NCI-H1105 (cell line): ENCODE measurements at places on chromosomes 12 and 14.

- no peak for DNase-seq
Measured at GRCh38 chr12:128316973-128317526, 50.1 kb downstream of the TMEM132C start.

- peak; percentile 74 for DNase-seq
Measured at GRCh38 chr12:114662512-114663177, 21.3 kb downstream of the TBX3 start.

GRCh38 chr12:108738170-108738569 is 6.9 kb upstream of the CORO1C start:
- DNase-seq: no peak

- DNase-seq: no peak
Measured at GRCh38 chr12:5456906-5457305, 25.0 kb downstream of the NTF3 start.

GRCh38 chr12:31261744-31262143 is 64.2 kb downstream of the SINHCAF start:
- DNase-seq: no peak

GRCh38 chr12:6684609-6685008 is 4.6 kb downstream of the ZNF384 start:
- peak; percentile 23 for DNase-seq

DNA sequence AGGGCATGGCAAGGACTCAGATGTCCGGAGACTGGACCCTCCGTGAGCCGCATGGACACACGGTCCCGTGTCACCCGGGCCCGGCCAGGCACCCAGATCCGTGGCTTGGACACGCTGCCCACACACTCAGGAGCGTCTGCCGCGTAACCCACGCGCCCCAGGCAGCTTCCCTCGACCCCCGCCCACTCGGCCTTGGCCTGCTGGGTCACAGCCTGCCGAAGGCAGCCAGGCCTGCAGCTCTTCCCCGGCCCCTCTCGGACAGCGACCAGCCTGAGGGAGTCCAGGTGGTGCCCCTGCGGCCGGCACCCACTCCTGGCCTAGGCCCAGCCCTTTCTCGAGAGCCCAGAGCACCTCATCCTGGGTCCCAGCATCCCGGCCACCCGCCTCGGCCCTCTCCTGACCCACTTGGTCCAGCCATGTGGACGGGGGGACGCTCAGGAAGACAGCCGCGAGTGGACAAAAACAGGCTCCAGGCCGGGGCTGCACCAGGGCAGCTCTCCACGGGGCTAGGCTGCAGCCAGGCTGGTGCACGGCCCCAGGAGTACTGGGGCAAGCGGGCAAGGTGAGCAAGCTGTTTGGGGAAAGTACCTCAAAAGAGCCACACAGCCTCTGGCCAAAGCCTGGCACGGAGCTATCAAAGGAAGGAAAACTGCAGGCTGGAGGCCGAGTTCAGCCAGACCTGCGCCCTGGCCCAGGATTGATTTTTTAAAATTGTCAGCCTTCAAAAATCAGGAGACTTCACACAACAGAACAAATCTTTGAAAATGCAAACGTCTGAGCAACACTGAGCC is 6.5 kb downstream of the AKT1 start:
- no peak for DNase-seq

GRCh38 chr14:72920008-72920407 is 6.3 kb upstream of the DCAF4 start:
- no peak for DNase-seq

DNA sequence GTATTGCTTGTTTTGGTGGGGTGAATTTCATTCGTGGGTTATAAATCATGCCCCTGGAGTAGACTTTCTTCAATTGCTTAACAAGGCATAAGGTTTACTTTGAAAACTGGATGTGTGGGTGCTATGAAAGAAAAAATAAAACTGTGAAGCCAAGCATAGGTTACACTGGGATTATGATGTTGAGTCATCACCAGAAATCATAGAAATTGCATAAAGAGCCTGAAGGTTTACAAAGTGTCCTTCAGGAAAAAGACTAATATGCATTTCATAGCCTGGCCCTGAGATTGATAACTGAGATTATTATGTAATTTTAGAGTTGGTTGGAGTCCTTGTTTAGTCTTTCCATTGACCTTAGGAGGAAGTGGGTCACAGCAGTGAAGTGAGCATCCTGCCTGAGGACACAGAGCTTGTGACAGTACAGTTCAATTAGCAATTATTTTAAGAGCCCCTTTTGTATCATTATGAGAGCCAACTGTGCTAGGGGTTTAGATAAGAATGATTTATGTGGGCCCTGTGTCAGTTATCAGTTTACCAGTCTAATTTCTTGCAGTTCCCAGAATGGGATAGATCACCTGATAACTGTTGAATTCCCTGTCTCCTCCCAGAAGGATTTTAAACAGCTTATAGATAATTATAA is 13.6 kb downstream of the LRRK2 start:
- no peak for DNase-seq

GRCh38 chr12:16555630-16556029 is 50.3 kb downstream of the LMO3 start:
- no peak for DNase-seq

DNA sequence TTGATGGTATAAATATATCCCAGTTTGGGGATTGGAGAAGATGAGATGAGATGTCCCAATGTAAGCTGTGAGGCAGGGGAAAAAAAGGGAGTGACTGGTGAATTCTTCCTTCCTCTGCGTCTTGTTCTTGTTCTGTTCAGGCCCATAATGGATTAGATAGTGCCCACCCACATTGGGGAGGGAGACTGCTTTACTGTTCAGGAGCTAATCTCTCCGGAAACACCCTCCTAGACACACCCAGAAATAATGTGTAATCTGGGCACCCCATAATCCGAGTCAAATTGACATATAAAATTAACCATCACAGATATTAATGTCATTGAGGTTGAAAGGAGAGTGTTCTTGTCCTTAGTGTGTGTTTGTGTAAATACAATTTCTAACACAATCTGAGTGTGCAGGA is 29.3 kb downstream of the ETV6 start:
- DNase-seq: no peak

GRCh38 chr14:31336646-31337045 is 83.7 kb downstream of the HEATR5A start:
- no peak for DNase-seq

DNA sequence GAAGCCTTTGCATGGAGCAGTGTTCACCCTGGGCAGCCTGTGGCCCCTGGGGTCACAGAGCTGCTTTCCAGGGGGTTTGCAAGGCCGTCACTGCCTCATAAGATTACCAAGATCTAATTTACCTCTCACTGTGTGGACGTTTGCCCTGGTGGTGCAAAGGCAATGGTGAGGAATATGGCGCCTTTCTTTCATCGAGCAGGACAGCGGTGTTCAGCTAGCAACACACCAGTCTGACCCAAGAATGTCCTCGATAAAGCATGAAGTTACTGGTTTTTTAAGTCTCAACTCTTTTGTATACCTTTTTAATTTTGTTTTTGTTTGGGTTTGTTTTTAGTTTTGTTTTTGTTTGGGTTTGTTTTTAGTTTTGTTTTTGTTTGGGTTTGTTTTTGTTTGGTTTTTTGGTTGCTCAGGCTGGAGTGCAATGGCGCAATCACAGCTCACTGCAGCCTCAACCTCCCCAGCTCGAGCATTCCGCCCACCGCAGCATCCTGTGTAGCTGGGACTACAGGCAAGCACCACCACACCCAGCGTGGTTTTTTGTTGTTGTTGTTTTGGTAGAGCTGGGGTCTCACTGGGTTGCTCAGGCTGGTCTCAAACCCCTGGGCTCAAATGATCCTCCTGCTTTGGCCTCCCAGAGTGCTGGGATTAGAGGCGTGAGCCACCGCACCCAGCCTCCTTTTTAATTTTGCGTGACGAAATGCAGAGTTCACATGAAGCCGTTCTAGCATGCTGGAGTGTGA is 57.9 kb downstream of the PPP2R5C start:
- no peak for DNase-seq

- no peak for DNase-seq
Measured at GRCh38 chr12:131639270-131639940, 71.5 kb upstream of the SFSWAP start.

- DNase-seq: no peak
Measured at GRCh38 chr14:36300337-36300736, 20.1 kb downstream of the MBIP start.

DNA sequence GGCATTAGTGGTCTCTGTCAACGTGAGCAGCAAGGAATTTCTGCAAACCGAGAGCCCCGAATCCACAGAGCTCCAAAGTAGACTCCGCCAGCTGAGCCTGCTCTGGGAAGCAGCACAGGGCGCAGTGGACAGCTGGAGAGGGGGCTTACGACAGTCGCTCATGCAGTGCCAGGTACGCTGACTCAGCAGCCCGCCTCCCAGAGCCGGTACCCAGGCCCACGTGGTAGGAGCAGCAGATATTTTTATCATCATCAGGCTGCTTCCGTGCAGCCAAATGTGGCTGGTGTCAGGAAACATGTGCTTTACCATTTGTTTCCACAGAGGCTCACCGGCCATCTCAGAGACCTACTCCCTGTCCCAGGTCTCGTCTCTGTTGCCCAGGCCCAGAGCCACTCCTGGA is 73.7 kb downstream of the ESR2 start:
- no peak for DNase-seq

- DNase-seq: no peak
Measured at GRCh38 chr14:104462651-104463630, 116.6 kb upstream of the C14orf180 start.

- DNase-seq: no peak
Measured at GRCh38 chr12:91194500-91194899, 11.9 kb upstream of the DCN start.

- no peak for DNase-seq
Measured at GRCh38 chr12:67671419-67671818, 22.9 kb downstream of the DYRK2 start.

DNA sequence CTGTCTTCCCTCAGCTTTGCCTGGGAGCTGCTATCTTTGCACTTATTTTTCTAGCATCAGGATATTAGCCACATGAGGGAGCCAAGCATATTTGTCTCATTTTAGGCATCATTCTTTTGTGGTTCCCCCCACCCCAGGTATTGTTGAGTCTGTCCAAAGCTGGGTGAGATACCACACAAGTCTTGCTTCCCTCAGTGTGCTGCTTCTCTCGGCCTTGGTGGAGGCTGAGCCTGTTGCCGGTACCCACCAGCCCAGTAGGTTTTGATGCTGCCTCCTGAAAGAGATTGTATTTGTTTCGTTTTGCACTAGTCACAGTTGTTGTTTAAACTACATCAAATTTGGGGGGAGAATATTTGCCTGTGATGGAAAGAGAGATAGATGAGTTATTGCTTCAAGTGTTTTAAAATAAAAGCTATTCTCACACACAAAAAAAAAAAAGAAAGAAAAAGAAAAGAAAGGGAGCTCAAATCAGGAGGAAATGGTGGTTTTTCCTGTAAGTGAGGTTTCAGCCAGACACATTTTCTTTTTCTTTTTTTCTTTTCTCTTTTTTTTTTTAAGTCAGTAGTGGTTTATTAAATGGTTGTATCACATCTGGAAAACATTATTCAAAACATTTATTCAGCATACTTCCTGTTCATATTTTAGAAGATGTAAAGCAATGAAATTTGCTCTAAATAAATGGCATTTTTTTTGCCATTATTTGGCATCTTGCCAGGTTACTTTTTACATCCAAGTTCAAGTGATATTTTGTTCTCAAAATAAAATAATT is 58.5 kb downstream of the SLC4A8 start:
- DNase-seq: no peak

GRCh38 chr14:71416392-71416791 is 509.1 kb downstream of the PCNX1 start:
- DNase-seq: no peak

DNA sequence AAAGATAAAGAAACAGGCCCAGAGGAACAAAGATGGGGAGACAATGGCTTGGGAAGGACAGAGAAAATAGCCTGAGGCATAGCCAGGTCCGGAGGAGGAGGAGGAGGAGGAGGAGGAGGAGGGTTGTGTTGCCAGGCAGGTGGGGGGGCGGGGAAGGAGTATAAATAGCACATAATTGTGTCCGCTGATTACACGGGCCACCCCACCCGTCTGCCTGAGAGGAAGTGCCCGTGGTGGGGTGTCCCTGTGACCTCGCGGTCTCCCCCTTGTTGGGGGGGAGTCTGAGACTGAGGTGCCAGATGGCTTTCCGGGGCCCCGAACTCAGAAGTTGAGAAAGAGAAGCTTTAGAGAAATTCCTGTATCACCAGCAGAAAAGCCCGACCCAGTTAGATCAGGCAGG is 1.9 kb upstream of the SP7 start:
- no peak for DNase-seq

DNA sequence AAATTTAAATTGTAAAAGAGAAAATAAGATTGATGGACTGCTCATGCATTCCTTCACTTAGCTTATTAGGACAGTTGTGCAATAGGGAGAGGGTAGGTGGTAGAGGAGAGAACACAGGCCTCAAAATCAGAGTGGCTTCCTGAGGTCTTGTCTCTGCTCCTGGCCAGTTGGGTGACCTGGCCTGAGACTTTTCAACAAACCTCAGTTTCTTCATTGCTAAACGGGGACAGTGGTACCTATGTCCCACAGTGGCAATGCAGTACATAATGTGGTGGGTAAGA is 2.6 kb downstream of the MAP3K12 start:
- no peak for DNase-seq

DNA sequence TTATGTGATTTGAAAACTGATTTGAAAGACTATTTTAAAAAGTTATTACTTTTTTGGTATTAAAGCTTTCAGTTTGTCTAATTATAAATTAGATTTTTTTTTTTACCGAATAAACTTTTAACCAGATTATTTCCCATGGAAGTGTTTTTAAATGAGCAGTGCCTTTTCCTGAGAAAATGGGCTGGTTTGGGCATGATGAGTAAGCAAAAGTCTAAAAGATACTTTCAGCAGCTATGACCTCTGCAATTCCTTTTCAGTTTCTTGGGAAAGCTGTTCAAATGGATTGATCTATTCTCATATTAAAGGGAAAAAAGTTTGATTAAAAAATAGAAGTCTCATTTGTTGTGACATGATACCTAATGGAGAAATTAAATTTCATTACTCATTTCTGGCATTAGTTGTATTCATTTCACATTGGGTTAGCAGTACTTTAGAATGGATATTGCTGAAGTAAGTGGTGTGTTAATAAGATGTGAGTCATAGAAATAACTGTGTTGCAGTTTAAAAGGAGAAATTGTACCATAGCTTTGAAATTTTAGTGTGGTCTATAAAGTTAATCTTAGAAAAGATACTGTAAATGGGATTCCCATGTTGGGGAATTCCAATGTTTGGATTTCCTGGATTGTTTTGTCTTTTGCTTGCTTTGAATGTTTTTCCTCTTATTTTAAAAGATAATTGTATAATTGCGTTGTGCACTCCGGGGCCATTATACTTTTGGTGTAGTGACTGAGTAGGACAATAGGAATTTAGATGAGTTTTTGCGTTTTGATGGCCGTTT is 21.0 kb downstream of the KTN1 start:
- no peak for DNase-seq

GRCh38 chr12:115799610-115800009 is 477.9 kb downstream of the MED13L start:
- DNase-seq: no peak
